Tongue (tissue), 3 donors: ENCODE measurements at places on chromosomes 1 and 21.
A peak's percentile ranks its signal among the peaks of the same experiment; 100 is the strongest.

DNA sequence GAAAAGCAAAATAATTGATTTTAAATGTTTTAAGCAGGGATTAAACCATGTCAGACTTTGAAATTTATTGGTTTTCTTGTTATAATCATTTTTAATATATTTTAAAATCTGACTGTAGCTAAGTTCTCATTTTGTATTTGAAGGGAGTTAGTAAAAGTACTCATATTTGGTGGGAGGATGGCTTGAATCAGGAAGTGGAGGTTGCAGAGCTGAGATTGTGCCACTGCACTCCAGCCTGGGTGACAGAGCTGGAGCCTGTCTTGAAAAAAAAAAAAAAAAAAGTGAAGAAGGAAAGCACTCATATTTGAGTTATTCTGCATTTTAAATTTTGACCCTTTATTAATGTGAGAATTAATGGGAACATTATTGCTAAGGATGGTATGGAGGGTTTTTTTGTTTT lies 106.0 kb downstream of the RABGAP1L start:
- DNase-seq = no peak

DNA sequence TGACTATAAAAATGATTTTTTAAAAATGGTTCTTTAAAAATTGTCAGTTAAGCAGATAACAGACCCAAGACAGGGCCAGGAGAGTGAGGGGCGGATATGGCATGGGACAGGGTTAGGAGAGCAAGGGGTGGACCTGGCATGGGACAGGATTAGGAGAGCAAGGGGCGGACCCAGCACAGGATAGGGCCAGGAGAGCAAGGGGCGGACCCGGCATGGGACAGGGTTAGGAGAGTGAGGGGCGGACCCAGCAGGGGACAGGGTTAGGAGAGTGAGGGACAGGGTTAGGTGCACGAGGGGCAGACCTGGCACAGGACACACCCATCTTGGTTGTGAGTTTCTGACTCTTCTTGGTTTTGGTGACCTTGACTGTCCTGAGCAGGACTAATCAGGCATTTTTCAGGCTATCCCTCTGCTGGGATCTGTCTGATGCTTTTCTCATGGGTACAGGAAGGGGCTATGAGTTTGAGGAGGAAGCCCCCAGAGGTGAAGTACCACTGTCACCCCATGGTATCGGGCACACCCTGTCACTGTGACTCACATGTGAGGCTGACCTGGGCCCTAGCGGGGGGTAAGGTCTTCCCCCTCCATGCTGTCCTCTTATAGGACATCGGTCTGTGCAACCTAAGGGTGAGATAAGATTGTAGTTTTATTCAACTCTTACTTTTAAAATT lies 159.0 kb upstream of the COL6A1 start:
- no peak for DNase-seq

DNA sequence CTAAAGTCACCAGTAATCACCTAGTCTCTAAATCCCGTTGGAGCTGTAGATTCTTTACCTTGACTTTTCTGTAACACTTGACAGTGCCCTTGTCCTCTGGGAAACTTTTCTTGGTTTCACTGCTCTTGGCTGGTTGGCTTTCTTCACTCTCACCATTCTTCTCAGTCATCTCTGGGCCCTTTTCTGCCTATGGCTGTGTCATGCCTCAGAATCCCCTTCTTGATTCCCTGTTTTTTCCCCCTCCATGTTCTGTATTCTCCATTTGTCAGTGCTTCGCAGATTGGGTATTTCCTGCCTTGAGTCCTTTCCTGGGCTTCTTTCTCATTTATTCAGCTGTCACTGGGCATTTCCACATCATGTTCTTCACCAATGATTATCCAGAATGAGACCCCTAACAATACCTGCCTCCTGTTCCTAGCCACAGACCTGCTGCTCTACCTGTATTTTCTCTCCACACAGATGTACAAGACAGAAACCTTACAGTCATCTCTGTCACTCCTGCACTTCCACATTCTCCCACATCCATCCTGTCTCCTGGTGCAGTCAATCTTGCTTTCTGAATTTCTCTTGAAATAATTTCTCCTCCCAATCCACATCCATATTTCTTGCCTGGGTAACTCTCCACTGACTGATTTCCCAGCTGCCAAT lies 14.7 kb downstream of the UCK2 start:
- no peak for DNase-seq

DNA sequence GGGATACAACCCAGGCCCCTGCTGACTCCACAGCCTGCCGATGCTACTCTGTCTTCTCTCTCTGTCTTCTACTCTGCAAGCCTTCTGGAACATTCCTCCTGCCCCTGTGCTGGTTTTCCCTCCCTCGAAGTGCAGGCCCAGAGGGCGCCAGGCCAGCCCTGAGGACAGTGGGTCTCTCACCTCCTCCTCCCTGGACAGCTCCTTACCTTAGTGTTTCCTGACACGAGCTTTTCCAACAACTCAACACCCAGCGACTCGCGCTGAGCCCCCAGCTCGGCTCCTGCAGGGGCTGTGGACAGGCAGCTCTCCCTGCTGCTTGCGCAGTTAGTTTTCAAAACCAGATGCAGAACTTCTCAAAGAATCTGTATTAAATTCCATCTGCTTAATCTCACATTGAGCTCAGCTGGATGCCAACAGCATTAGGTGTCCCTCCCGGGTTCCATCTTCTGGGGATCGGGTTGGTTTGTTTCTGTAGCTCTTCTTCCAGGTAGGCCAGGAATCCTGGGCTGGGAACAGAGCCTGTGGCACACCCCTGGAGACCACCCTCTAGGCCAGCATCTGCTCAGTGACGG lies 54.2 kb downstream of the PTPRU start:
- peak; percentile 38 for DNase-seq

DNA sequence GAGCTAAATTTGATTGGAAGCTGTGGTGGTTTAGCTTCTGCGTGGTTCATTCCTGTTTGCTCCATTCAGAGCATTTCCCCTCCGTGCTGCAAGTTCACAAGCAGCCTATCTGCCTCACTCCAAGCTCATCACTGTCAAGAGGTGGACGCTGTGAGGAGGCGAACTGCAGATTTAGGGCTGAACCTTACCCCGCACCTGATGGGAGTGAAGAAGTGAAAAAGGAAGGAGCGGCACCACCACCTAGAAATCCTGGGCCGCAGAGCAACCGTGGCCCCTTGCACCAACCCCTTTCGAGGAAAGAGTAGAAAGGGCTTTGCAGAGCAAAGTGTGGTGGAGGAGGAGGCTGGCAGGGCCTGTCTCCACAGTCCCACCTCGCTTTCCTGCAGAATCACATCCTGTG lies 117.4 kb downstream of the IER5 start:
- DNase-seq = no peak

GRCh38 chr1:237141502-237141901 lies 99.5 kb downstream of the RYR2 start:
- peak; percentile 28 for DNase-seq

- DNase-seq = no peak
Measured at GRCh38 chr1:158146739-158147138, 34.0 kb upstream of the CD1D start.

DNA sequence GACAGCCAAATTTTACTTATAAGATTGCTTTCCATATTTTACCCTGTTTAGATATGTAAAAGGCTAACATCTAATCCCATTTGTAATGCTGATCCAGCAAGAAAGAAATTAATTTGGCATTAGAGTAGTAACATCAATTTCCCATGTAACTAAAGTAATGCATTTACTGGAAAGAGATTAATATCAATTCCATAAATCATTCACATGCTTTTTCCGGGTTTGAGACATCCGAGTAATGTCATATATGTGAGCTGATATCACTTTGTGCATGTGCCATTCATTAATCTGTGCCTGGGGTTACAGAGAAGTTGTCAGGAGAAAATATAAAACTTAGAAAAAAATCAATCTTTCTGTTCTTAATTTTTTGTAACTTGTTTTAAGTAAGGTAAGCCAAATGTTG lies 206.1 kb downstream of the AGBL4 start:
- DNase-seq = no peak

DNA sequence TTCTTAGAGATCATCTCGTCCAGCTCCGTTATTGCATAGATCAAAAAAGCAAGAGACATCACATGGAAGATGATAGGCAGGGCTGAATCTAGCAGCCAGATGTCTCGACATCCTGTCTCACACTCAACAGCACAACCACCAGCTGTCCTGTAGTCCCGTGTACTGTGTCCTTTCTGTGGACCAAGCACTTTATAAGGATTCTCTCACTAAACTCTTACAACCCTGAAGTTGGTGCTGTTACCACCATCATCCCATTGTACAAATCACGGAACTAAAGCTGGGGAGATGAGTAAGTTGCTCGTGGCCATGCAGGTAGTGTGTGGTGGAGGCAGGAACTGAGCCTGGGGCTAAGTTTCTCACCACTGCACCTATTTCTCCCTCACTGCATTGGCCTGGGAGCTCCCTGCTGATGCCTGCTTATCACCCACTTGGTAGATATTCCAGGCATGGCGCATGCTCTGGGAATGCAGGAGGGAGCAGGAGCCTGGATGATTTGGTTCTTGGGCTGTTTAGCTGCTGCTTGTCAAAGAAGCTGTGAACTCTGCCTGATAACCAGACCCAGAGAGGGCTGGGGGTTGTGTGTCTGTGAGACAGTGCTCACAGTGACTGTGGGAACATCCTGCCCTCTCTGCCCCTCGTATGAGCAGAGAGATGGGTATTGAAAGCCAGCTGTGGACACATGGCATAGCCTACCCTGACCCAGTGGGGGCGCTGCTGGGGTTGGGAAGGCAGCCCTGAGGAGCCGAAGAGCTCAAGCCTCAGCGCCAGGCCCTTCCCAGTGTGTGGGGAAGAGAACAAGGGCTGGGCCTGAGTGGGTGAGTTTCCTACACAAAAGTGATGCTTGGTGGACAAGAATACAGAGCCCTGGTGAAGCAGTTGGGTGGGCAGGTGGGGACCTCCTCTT lies 13.6 kb downstream of the PPFIA4 start:
- no peak for DNase-seq

- DNase-seq = peak; percentile 72
Measured at GRCh38 chr1:150552128-150552910, 3.1 kb downstream of the ADAMTSL4 start.

DNA sequence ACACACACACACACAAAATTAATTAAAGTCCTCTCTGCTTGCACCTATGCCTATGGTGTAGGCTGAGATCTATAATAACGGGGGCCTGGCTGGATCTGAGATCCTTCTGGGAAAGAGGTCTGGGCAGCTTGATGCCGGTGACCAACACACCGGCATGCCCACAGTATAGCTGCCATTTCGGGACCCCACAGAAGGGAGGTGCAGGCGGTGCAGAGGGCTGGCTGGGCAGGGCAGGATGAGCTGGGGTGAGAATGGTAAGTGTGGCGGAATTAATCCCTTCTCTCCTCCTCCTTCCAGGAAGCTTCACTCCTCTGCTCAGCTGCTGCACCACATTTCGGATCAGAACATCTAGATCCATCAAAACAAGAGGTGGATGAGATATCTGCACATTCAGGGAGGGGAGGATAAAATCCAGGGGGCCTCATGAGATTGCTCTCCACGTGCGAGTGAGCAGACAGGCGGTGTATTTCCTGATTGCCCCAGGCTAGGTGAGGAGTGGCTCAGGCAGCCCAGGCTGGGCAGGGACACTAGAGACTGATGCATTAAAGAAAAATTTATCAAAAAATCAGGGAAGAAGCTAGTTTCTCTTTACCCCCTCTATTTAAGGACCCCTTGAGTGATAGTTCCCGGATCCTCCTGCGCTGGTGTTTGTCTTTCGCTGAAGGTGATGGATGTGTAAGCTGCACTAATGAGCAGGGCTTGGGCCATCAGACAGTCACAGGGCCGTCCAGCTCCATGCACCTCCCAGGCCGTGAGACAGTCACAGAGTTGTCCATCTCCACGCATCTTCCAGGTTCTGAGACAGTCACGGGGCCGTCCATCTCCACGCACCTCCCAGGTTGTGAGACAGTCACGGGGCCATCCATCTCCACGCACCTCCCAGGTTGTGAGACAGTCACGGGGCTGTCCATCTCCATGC lies 449.9 kb downstream of the PTPRU start:
- no peak for DNase-seq

DNA sequence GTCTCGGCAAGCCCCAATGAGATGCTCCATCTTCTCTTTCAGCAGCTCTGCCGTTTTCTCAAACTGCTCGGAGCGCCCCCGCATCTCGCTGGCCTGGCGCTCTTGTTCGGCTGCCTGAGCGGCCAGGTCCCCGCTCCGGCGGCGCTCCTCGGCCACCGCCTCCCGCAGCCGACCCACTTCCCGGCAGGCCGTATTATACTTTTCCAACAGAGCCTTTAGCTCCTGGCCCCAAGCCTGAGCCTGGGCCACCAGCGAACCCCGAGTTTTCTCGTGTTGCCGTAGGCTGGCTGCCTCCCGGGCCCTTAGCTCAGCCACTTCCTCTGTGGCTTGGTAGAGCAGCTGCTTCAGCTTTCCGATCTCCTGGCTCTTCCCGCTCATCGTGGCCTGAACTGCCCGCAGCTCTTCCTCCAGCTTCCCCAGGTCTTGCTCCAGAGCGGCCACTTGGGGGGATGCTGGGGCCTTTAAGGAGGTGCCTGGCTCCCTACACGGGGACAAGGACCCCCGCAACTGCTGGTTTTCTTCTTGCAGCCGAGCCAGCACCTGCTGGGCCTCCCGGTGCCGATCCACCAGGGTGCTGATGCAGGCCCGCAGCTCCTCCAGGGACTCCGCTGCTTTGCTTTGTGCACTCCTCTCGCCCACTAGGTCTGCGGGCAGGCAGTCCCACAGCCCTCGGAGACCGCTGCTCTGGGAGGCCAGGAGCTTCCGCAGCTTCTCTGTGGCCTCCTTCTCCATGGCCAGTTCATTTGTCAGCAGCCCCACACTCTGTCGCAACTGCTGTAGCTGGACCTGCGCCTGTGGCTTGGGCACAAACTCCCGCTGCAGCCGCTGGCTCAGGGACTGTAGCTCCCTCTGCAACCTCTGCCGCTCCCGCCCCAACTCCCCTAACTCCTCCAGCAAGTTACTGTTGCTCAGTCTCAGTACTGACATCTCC lies 13.4 kb upstream of the PIAS3 start:
- DNase-seq = peak; percentile 64

DNA sequence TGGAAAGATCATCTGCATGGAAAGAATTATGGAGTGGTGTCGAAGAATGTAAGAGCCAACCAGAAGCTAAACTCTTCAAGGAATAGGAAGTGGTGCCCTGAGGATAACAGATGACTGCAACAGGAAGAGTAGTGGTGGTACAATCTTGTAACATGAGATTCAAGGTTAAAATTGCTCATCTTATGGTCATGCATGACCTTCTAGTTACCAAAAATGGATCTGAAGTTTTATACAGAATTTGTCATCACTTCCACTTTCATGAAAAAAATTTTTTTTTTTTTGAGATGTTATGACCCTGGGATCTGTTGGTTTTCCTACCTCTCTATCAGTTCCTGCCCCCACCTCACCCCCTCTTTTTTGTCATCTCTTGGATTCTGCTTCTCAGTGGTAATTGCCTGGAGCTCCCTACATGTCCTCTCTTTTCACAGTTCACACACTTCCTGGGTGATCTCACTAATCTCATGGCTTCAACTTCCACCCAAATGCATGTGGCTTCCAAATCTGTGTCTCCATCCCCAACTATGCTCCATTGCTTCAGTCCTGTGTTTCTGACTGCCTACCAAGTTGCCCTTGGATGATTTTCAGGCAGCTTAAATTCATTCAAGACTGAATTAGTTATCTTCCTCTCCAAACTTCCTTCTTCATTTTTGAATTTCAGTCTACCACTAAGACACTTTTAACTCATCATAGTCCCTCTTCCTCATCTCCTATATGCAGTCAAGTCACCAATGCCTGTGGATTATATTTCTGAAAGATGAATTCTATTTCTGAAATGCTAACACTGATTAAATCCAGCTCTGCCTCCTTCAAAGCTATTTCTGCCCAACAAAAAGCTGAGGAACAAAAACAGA lies 48.4 kb downstream of the SLAMF6 start:
- DNase-seq = no peak
